Fibroblast of lung (primary cell): ENCODE measurements at places on chromosomes 11 and 22. TPM values are rescaled to one million over a fixed set of nuclear protein-coding genes. Genes with fewer than 3 reads are reported as not detected.
A peak's percentile ranks its signal among the peaks of the same experiment; 100 is the strongest.

Gene ELMOD1
- total RNA-seq: under 0.01 and 0.17 TPM in 2 replicates

Gene LMO2
- 0.17 and 0.51 TPM in 2 replicates for total RNA-seq

Gene IFITM10
- total RNA-seq: 0.26 and 0.50 TPM in 2 replicates

Gene SYCE3
- total RNA-seq: 0.33 TPM in 1 of 2 replicates, not detected in the other

Gene AMOTL1
- 62.1 and 63.7 TPM in 2 replicates for total RNA-seq

DNA sequence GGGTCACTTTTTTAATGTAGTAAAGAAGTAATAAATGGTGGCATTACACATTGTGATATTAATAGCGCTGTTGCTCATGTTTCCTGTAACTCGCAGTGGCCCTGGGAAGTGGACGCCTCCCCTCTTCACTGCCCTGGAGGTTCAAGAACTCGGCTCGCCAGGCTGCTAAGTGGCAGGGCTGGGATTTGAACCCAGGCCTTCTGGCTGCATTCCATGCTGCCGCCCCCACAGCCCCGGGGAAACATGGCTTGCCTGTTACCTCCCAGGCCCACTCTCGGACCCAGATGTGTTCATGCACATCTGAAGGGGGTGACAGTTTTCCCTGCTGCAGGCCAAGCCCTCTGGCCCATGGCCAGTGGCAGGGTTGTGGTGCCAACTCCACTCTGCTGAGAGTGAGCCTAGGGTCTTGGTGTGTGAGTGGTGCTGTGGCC, 25.0 kb upstream of the MGAT3 start:
- H3K36me3 ChIP-seq: peaks cover 5% of the 10 kb centered on the region
- H3K4me3 ChIP-seq: no peak overlapping the region
- peak; percentile 24 for DNase-seq

DNA sequence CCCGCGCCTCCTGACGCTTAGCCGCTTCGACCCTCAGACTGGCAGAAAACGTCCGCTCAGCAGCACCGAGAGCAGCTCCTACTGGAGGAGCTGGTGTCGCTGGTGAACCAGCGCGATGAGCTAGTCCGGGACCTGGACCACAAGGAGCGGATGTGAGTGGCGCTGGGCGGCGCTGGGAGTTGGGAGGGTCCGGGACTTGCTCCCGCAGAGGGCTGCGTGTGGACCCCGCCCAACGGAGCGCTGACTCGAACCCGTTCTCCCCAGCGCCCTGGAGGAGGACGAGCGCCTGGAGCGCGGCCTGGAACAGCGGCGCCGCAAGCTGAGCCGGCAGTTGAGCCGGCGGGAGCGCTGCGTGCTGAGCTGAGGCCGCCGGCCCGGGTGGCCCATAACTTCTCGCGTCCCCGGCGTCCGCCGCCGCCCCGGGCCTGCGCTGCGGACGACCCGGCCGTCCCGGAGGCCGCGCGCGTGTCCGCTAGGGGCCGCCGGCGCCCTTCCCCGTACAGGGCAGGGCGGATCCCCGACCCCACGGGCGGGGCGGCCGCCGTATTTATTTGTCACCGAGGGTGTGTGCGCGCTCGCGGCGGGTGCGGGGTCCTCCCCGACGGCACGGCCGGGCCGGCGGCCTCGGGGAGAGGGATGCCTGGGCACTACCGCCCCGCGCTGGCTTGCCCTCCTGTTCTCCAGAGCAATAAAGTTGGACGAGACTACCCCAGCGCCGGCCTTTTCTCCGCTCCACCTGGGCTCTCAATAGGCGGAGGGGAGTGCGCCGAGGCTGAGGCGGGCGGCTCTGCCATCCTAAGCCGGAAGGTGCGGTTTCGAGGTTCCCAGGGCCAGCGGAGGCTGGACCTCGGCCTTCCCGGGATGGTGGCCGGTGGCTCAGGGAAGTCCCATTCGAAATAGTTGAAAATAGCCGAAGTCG, 3.4 kb downstream of the KCNK7 start:
- H3K4me1 ChIP-seq: peaks cover 6% of the 10 kb centered on the region
- no peak overlapping the region for H3K27ac ChIP-seq
- H3K27me3 ChIP-seq: no peaks in the 10 kb centered on the region
- H3K36me3 ChIP-seq: peaks cover 14% of the 10 kb centered on the region
- DNase-seq: peak; percentile 53
- no peak overlapping the region for H3K4me3 ChIP-seq

- H3K36me3 ChIP-seq: no peaks in the 10 kb centered on the region
- no peak overlapping the region for H3K4me3 ChIP-seq
- DNase-seq: no peak
- H3K27me3 ChIP-seq: no peaks in the 10 kb centered on the region
- H3K27ac ChIP-seq: no peak overlapping the region
- no peaks in the 10 kb centered on the region for H3K4me1 ChIP-seq
These were observed 65.7 kb upstream of the DDI1 start for GRCh38 chr11:103970701-103971249.

- H3K36me3 ChIP-seq: no peaks in the 10 kb centered on the region
- H3K4me1 ChIP-seq: no peaks in the 10 kb centered on the region
- no peak for DNase-seq
- no peaks in the 10 kb centered on the region for H3K27me3 ChIP-seq
These were observed 9.1 kb upstream of the TTLL8 start for GRCh38 chr22:50067244-50067643.

DNA sequence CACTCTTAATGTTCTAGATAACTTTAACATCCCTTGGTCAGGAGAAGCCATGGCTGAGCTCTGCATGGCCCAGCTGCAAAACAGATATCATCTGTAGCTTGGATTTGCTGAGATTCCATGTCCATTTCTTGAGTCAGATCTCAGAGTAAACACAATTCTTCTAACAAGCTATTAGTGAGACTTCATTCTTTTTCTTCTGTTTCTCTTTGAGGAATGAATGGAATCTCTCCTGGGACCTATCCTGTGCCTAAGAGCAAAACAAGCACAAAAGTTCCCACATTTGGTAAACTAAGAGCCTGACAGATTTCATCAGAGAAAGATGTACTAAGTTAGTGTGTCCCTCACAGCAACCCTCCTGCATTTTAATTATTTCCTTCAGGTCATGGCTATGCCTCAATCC, 142.8 kb downstream of the MAML2 start:
- no peaks in the 10 kb centered on the region for H3K27me3 ChIP-seq
- DNase-seq: peak; percentile 88
- H3K4me1 ChIP-seq: peaks cover 11% of the 10 kb centered on the region
- no peaks in the 10 kb centered on the region for H3K36me3 ChIP-seq
- H3K27ac ChIP-seq: peak overlapping the region; percentile 37

DNA sequence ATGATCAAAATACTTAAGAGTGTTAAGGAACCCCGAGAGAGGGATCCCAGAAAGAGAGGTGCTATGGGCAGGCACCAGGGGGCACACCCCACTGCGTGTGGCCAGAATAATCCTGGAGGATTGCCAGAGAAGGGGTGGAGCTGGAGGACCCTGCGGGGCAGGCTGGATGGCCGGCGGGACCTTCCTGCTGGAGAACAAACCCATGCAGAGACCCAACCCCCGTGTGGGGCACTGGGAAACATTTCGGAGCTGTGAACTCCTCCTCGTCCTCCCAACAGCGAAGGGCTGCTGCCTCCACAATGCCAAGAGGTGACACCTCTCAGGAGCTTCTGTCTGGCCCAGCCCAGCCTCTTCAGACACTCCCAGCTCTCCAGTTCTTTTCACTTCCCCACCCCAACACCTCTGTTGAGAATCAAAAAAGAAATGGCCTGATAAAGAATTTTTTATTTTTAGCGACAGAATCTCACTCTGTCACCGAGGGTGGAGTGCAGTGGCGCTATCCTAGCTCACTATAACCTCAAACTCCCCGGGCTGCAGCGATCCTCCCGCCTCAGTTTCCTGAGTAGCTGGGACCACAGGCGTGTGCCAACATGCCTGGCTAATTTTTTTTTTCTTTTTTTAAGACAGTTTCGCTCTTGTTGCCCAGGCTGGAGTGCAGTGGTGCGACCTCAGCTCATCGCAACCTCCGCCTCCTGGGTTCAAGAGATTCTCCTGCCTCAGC, 25.6 kb downstream of the RHOD start:
- H3K27ac ChIP-seq: no peak overlapping the region
- no peak for DNase-seq
- H3K4me3 ChIP-seq: no peak overlapping the region
- H3K36me3 ChIP-seq: no peaks in the 10 kb centered on the region
- H3K4me1 ChIP-seq: peaks cover 3% of the 10 kb centered on the region
- H3K27me3 ChIP-seq: no peaks in the 10 kb centered on the region

DNA sequence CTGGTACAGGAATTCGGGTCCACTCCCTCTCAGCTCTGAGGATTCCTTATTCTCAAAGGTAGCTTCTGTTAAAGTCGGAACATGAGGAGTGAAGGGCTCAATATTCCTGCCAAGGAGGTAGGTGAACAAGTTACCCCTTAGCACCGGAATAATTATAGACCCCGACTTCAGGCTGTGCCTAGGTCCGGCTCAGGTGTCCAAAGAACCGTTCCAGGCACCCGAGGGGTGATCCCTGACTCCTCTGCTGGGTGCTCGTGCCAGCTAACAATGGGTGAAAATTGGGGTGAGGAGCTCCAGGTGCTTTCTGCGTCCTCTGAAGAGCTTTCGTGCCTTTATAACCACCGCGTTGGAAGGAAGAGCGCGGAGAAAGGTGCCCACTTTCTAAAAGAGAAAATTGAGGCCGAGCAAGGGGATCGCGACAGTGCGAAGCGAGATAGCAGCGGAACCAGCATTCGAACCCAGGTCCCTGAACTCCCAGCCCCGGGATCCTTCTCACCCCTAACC, 393 bp downstream of the CYB561A3 start:
- H3K27me3 ChIP-seq: no peaks in the 10 kb centered on the region
- peaks cover 7% of the 10 kb centered on the region for H3K36me3 ChIP-seq
- H3K4me3 ChIP-seq: peak overlapping the region; percentile 98
- H3K27ac ChIP-seq: peak overlapping the region; percentile 99
- DNase-seq: no peak
- H3K4me1 ChIP-seq: peaks cover 7% of the 10 kb centered on the region

DNA sequence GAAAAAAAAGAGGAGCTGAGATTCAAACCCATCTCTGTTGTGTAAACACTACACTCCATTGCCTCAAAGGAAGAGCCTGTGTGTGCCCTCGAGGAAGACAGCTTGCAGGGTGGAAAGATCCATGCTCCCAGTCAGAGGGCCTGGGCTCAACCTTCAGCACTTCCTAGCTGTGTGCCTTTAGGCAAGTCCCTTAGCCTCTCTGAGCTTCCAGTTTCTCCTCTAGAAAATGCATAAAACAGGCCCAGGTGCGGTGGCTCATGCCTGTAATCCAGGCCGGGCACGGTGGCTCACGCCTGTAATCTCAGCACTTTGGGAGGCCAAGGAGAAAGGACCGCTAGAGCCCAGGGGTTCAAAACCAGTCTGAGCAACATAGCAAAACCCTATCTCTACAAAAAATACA, 4.6 kb upstream of the ARFGAP2 start:
- no peak overlapping the region for H3K27ac ChIP-seq
- no peaks in the 10 kb centered on the region for H3K27me3 ChIP-seq
- no peak for DNase-seq
- no peaks in the 10 kb centered on the region for H3K36me3 ChIP-seq
- no peak overlapping the region for H3K4me3 ChIP-seq
- peaks cover 12% of the 10 kb centered on the region for H3K4me1 ChIP-seq

DNA sequence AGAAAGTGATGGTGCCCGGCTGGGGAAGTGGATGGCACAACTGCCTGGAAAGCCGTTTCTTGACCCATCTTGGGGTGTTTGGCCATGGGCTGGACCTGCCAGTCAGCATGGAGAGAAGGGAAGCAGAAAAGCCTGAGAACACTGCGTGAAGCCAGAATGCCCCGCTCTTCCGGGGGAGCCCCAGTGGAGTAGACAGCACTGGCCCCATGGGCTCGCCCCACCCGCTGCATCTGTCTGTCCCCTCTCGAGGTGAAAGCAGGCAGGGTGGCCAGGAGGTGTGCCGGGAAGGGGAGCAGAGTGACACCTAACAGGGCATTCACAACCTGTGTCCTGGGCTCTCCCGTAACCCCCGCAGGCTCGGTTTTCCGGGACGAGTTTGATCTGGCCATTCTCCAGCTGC, 57.1 kb upstream of the TBCEL start:
- H3K27ac ChIP-seq: no peak overlapping the region
- H3K4me3 ChIP-seq: no peak overlapping the region
- H3K4me1 ChIP-seq: no peaks in the 10 kb centered on the region
- no peaks in the 10 kb centered on the region for H3K36me3 ChIP-seq
- no peak for DNase-seq

GRCh38 chr22:42297778-42298177, 27.3 kb upstream of the TCF20 start:
- no peak overlapping the region for H3K4me3 ChIP-seq
- H3K27ac ChIP-seq: no peak overlapping the region
- H3K4me1 ChIP-seq: no peaks in the 10 kb centered on the region

GRCh38 chr11:104594228-104594958, 303.9 kb downstream of the CASP12 start:
- H3K27me3 ChIP-seq: no peaks in the 10 kb centered on the region
- H3K27ac ChIP-seq: no peak overlapping the region
- peak; percentile 12 for DNase-seq
- no peaks in the 10 kb centered on the region for H3K4me1 ChIP-seq
- no peak overlapping the region for H3K4me3 ChIP-seq

- no peak overlapping the region for H3K4me3 ChIP-seq
- H3K36me3 ChIP-seq: peaks cover 25% of the 10 kb centered on the region
- no peaks in the 10 kb centered on the region for H3K27me3 ChIP-seq
These were observed 12.8 kb downstream of the PMM1 start for GRCh38 chr22:41576877-41577276.
